ENCODE measurements at places on chromosomes 2 and 18. TPM values are rescaled to one million over a fixed set of nuclear protein-coding genes. Genes with fewer than 3 reads are reported as not detected.
A peak's percentile ranks its signal among the peaks of the same experiment; 100 is the strongest.

The PDE11A gene
- 0.38 TPM for total RNA-seq

The KCNG2 gene
- not detected for total RNA-seq

The C2orf76 gene
- 18.3 TPM for total RNA-seq

The DAW1 gene
- total RNA-seq, result 0.16 TPM

The PLGLB2 gene
- total RNA-seq, result not detected

The ALPG gene
- total RNA-seq, result 0.03 TPM

The PLCL1 gene
- not detected for total RNA-seq

The SH2D6 gene
- not detected for total RNA-seq

The HS6ST1 gene
- total RNA-seq, result 160 TPM

The AKAIN1 gene
- total RNA-seq, result not detected

The DYNAP gene
- total RNA-seq, result not detected

The DHRS9 gene
- 0.11 TPM for total RNA-seq

DNA sequence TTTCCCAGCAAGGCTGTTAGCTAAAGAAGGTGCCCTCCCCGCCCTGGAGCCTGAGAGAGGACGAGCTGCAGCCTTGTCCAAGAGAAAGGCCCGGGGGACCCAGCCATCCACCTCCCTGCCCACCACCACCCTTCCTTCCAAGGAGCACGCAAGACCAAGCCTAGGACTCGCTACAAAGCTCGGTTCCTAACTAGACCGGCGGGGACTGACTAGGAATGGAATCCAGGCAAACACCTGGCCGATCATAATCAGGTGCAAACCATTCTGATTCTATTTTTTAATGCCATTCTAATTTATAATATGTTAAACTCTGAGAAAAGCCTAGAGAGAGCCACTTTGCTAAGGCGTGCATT lies 19.7 kb upstream of the TUBB6 start:
- DNase-seq, result no peak

DNA sequence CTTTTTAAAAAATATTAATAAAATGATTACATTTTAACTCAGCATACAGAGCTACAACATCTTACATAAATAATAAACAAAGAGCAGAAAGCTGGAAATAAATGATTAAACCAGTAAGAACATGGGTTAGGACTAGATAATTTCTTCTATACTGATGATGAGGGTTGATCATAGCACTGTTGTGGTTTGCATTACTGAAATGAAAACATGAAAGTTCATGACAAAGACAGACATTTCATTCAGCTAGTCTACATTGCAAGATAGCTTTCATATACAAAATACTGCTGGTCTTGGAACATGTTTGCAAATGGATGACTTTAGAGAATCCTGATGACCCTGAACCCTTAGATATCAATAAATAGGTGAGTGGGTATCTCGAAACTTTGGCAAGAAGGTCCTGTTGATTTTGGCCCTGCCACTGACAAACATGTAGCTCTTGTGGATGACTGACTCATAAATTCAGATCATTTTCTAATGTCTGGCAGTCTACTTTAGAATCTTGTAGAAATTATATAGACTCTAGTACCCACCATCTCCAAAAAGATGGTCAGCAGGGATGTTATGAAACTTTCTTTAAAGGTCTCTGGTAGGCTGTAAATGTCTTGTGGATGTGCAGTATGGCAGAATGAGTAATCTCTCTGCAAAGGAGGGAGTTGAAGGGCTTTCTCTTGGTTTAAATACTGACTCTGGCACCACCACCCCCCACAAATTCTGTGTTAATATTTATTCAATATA lies 15.5 kb upstream of the CDC42EP3 start:
- DNase-seq, result no peak

GRCh38 chr2:238487134-238487533 lies 60.4 kb downstream of the ASB1 start:
- no peak for DNase-seq

GRCh38 chr18:50209311-50209710 lies 14.4 kb upstream of the MYO5B start:
- no peak for DNase-seq

GRCh38 chr18:3605486-3605952 lies 155.5 kb downstream of the TGIF1 start:
- DNase-seq, result peak; percentile 61

GRCh38 chr2:187994464-187995331 lies 297.0 kb upstream of the GULP1 start:
- peak; percentile 20 for DNase-seq

DNA sequence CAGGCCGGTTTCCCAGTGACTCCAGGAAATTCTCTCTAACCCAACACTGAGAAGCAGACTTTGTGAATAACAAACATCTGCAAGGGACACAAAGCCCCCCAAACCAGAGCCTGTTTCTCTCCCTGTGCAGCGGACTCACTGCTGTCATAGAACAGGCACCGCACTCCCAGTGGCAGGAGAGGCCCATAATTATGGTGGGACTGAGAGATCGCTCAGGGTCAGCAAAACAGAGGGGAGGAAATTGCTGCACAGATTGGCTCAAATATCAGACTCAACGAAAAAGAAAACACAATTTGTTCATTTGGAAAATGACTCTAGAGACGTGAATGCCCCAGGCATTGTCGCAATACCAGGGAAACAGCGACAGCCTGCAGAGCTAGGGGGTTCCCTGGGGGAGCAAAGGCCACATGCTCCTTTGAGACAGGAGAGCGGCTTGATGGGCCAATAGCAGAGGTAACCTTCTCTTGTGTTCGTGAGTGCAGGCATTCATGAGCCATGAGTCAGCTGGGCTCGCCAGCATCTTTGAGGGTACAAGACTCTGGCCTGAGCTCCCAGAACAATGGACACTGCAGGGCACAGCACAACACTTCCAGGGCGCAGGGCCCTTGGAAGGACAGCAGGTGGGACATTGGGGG lies 143.3 kb upstream of the KLHL29 start:
- DNase-seq, result no peak

DNA sequence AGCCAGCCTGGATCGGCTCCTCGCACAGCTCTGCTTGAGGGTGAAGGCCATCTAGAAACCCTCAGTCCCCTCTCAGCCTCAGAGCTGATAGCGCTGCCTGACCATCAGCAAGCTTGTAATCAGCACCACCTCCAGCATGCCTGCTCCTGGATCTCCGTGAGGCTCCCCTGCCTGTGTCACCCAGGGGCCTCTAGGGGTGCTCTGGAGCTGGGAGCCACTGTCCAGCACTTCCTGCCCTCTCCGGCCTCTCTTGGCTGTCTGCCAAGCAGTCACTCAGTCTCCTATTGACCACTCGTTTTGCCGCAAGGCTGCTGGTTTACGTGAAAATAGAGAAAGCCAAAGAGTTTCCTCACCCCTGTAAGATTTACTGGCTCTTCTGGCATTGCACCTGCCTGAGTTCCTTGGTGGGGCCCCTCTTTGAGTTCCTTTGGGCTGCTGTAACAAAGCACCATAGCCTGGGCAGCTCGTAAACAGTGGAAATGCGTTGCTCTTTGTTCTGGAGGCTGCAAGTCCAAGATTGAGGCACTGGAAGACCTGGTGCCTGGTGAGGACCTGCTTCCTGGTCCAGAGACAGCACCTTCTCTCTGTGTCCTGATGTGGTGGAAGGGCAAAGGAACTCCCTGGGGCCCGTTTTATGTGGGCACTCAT lies 17.9 kb downstream of the CAPN10 start:
- peak; percentile 46 for DNase-seq

- DNase-seq, result no peak
Observed at GRCh38 chr18:73124175-73124574, 256.4 kb upstream of the NETO1 start.

DNA sequence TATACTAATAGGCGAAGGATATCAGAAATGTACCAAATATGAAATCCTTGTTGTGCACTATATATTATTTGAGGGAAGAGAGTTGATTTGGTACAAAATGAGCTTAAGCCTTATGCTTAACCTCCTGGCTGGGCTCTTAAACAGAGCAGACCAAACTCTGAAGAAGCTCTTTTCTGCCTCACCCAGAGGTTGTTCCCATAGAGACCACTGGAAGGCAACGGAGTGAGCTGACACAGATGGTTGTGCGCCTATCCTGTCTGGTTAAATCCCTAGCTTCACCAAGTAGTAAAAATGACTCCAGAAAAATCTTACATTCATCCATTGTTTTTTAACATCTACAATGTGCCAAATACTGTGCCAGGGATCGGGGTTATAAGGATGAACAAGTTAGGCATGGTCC lies 55.9 kb upstream of the NOL4 start:
- no peak for DNase-seq

DNA sequence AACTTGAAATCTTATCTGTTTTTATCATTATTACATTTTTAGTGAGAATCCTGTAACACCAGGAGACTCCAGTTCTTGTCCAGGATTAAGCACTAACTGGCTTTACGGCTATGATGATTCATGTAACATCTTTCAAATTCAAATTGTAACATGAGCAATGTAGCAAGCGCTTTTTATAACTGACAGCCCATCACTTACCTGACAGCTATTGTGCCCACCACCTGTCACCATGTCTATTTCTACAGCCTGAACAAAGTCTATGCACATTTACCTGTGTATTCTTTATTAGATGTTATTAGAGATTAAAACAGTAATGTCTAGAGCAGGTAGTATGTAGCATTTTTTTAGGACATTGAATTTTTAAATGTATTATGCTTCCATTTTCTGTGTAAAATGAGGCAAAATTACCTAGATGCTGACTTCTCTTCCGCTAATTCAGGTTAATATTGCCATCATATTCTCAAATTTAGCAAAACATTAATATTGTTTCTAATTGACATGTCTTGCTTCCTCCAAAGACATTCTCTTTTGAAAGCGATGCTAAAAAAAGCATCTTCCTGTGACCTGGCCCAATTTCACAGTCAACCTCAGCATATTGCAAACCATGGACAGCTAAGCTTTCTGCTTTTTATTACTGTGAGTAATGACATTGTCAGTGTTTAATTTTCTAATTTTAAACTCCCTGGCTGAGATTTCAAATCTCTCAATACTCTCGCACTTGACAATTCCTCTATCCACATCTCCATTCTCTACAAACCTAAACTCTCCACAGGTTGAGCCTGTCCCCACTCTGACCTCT lies 37.8 kb downstream of the RIT2 start:
- no peak for DNase-seq

GRCh38 chr2:205034034-205034433 lies 488.8 kb downstream of the PARD3B start:
- DNase-seq, result peak; percentile 40

- DNase-seq, result no peak
Observed at GRCh38 chr2:16272038-16272788, 331.9 kb downstream of the MYCN start.

DNA sequence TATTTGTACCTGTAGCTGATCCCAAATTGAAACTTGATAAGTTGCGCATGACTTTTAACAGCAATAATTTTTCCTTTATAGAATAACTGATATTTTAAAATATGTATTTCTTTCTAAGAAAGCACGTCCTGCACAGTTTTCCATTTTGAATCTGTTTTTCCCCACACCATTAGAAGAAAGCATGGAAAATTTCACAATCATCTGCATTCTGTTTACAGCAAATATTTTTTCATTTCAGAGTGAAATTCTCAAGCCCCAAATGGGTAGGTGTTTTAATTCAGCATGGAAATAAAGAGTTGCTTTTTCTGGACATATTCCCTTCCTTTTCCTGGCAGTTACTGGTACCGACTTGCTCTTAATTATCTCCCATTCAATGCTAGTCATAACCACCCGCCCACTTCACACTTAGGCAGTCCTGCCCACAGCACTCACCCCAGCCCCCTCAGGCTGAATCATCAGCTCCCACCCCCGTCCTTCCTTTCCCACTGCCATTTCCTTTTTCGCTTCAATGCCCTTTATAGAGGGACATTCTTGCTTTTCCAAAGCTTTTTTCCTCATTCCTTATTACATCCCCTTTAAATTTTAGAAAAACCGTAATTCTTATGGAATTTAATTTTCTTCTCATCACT lies 89.2 kb upstream of the GLS start:
- DNase-seq, result peak; percentile 48

DNA sequence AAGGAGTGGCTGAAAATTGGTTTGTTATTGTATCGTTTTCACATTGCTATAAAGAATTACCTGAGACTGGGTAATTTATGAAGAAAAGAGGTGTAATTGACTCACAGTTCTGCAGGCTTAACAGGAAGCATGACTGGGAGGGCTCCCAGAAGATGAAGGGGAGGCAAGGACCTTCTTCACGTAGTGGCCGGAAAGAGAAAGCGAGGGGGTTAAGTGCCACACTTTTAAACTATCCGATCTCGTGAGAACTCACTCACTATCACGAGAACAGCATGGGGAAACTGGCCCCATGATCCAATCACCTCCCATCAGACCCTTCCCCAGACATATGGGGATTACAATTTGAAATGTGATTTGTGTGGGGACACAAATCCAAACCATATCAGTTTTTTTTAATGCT lies 81.6 kb downstream of the FBXO15 start:
- DNase-seq, result no peak

GRCh38 chr2:113829761-113830160 lies 60.1 kb upstream of the ACTR3 start:
- no peak for DNase-seq

- no peak for DNase-seq
Observed at GRCh38 chr18:80105369-80106167, 3.5 kb upstream of the ADNP2 start.

DNA sequence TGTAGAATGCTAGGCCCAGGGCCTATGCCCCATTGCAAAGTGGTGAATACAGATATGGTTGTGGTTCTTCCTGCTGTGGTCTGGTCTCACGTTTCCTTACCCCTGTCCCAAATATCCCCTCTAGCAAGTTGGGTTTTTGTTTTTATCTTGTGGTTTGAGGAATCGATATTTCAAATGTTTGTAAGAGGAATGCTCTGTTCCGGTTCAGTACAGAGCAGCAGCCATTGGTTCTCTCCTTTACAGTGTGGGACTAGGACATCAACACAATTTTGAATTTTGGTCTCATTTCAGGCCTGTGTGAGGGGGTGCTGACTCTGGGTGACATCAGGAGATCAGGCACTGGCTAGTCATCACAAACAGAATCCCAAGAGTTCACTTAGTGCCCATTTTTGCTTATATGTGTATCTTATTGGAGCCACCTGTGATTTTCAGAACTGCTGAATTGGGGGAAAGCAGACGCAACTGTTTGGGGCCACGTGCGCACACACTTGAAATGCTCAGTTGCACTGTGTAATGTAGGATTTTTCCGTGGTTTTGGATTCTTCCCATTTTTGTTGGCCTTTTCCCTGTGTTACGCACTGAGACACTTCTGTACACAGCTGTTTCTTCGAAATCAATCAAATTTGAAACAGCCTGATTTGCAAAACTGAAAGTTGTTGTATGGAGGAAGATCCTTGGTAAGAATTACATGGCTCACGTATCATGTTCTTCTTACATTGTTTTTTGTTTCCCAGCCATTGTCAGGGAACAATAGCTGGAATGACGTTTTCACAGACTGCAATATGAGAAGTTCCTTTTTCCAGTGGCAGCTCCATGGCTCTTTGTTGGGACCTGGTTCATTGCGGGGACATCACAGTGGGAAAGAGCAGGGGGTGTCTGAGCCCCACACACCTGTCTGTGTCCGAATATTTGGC lies 8.6 kb downstream of the SH3BP4 start:
- DNase-seq, result no peak

- DNase-seq, result no peak
Observed at GRCh38 chr2:173353556-173353955, 1.1 kb upstream of the CDCA7 start.

All from SJSA1 (cell line).